ENCODE measurements at places on chromosomes 4 and X.

GRCh38 chrX:92231391-92231790 lies 452.2 kb downstream of the PCDH11X start:
- DNase-seq, result no peak

GRCh38 chr4:75391489-75392166 lies 122.6 kb downstream of the RCHY1 start:
- no peak for DNase-seq

DNA sequence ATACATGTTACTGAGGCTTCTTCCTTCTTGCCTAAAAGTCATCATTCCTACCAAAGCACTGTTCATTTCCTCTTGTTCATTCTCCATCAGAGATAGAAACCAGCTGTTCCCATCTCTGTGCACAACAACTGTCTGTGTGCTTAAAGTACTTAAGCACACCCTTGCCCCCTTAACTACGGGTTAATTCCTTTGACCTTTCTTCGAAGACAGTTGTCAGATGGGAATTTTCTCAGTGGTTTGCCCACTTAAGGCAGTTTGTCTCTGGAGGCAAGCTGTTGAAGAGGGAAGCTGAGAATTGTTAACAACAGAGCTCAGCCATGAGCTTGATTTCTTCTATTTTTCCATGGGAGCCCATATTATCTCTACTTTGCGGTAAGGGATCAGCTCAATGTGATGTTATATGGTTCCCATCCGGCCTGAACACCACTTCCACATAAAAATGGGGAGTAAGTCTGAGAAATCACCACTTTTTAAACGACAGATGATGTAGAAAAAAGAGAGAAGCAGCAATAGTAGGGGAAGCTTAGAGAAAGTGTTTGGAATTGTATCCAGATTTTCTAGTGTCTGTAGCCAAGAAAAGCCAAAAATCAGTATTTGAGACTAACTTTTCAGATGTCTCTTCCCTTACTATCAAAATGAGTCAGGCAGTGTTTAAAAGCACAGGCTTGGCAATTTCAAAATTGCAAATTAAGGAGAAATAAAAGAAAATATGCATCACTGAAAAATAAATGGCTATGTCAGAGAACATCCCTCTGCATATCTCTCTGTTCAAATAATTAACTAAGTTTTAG lies 194.4 kb downstream of the SLIT2 start:
- no peak for DNase-seq

DNA sequence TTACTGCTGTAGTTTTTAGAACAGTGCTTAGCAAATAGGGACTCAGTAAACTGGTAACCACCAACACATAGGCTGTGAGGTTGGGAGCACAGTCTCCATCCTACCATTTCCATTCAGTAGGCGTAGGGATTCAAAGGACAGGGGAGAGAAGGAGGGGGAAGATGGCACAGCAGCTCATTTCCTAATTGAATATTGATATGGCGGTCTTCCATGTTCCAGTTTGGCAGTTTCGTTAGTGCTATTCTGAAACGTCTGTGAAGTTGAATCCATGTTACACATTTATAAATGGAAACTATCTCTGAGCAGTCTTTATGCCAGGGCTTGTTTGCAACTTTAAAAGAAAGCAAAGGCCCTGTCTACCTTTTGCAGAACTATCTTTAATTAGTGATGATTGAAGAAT lies 105.5 kb downstream of the PARM1 start:
- DNase-seq, result no peak

DNA sequence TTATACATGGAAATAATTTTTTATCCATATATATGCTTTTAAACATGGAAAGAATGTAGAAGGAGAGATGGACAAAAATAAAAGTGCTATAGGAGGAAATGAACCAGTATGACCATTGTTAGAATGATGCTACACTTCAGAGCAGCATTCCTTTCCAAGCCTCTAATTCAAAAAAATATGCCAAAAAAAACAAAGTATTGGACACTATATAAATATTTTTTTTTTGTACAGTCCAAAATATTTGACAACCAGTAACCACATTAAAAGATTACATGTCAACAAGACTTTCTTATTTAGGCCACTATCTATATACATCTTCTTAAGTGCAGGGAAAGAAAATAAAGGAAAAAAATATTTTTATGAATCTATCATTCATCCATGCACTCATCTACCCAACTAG lies 198.6 kb downstream of the LRBA start:
- DNase-seq, result no peak

GRCh38 chr4:152109531-152110509 lies 349.0 kb upstream of the GATB start:
- DNase-seq, result no peak

DNA sequence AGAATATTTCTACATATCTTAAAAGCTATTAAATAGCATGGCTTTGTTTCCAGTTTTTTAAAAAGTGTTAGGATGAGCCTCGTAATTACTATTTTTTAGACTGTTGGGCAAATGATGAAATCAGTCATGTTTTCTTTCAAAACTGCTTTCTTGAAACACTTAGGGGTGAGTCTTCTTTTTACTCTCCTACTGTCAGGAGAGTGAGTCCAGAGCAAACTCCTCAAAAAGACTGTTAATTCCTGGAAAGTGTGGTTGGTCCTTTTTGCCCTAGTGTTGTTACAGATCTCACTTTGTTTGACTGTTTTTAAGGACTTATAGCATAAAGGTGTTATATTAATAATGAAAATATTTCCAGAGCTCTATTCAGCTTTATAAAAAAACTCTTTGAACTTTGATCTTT lies 6.3 kb downstream of the GSTCD start:
- no peak for DNase-seq

DNA sequence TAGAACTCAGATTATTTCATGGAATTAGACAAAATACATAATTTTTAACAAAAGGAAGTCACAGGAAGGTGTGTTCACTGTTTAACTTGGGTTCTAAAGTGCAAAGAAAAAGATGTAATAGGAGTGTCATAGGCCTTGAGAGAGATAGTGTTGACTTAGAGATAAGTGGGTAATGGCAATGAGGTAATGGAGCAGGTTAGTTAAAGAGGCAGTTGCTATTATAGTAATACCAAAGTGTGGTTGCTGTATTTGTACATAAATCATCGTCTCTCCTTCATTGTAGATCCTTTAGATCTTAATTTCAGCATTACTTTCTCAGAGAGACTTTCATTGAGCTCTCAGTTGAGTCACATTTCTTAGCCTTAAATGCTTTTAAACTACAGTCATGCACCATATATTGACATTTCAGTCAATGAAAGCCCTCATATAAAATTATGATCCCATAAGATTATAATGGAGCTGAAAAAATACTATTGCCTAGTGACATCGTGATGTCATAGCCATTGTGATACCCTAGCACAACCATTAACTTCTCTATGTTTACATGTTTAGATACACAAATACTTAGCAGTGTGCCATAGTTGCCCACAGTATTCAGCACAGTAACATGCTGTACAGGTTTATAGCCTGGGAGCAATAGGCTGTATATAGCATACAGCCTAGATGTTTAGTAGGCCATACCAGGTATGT lies 245.4 kb downstream of the ADGRL3 start:
- DNase-seq, result no peak

DNA sequence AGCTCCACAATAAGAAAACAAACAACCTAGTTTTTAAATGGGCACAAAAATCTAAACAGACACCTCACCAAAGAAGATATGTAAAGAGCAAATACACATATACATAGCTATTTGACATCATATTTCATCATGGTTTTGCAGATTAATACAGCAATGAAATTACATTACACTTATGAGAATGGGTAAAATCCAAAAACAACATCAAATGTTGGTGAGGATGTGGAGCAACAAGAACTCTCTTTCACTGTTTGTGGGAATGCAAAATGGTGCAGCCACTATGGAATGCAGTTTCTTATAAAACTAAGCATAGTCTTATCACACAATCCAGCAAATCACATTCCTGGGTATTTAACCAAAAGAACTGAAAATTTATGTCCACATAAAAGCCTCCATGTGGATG lies 25.0 kb downstream of the TLR6 start:
- DNase-seq, result no peak

DNA sequence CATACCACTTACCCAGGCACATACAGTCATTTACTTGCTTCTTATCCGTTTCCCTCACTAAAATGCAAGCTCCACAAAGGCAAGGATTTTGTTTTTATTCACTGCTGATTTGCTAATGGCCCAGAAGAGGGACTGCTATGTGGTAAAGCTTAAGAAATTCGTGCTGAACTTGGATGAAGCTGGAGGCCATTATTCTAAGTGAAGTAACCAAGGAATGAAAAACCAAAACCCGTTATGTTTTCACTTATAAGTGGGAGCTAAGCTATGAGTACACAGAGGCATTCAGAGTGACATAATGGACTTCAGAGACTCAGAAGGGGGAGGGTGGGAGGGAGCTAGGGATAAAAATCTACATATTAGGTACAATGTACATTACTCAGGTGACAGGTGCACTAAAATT lies 47.2 kb downstream of the RAB33B start:
- no peak for DNase-seq

- no peak for DNase-seq
Measured at GRCh38 chrX:28549838-28550237, 37.4 kb upstream of the IL1RAPL1 start.

DNA sequence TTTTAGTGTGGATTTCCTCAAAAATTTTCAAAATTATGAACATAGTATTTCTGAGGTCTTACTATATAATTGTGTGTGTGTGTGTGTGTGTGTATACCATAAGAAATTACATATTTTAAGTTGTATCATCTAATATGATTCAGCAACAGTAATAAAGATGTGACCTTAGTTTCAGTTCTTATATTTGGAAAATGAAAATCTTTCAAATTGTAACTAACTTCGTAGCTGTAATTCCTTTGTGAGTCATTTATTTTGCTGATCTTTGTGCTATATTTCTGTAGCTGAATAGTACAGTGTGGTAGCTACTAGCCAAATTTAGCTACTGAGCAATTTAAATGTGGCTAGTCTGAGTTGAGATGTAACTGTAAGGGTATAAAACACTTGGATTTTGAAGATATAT lies 116.4 kb downstream of the RAP1GDS1 start:
- DNase-seq, result no peak

DNA sequence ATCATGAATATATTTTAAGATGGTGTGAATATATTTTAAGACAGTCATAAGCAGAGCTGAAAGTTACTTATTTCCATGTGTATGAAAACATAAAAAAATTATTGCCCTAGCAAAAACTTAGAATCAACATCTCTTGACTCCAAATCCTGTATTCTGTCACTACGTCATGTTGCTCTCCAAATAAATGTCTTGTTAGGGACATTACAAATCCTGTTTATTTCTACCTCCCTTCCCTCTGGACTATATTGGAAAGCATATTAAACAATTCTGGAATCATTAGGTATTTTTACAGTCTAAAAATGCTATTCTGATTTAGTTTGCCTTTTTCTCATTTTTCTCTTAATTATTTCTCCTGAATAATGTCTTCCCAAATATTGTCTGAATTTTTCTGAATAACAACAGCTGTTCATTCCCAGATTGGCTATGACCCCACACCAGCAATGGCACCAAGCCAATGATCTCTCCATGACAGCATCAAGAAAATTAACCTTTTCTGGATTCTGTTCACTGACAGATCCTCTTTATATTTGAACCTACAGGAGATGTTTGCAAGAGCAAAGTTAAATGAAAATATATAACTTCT lies 523.1 kb downstream of the IQCM start:
- no peak for DNase-seq

- DNase-seq, result no peak
Measured at GRCh38 chrX:30819080-30819479, 70.0 kb downstream of the TAB3 start.

GRCh38 chr4:154877110-154877760 lies 96.2 kb downstream of the RBM46 start:
- no peak for DNase-seq

DNA sequence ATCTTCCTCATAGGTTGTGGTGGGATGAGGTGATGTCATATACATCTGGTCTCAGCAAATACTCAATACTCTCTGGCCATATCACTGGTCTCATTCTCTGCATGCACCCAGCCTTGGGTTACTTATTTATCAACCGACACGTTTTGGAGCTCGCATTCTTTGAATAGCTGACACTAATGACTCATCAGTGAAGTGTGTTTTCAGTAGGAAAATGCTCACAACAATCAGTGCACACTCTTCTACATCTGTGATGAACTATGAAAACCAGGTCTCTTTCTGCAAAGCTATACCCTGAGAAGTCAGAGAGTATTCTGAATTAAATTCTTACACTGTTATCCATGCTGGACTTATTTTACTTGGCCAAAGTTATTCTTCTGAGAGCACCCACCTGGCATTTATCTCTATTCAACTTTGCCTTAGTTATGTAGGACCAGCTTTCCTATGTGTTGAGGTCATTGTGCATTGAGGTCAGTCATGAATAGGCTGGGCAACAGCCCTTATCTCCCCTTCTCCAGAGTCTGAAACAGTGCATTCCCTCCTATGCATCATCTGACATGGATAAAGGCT lies 58.7 kb upstream of the DHX15 start:
- DNase-seq, result no peak

DNA sequence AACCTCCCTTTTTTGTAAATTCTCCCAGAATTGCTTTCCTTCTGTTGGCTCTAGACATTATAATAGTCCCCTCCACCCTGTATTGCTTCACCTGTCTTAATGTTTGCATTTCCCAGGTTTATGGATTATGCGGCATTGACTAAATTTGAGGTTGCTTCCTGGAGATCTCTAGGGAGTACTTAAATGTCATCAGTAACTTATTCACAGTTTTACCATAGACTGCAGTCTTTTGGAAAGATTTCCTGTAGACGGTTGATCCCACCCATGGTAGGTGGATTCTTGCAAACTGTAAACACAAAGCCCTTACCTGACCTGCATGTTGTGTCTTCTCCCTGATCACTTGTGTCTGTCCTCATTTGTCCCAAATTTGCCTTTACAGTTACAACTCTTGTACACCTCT lies 6.2 kb upstream of the NOX1 start:
- DNase-seq, result no peak

GRCh38 chrX:17788439-17788838 lies 51.1 kb downstream of the SCML1 start:
- DNase-seq, result peak; percentile 60

GRCh38 chrX:119391279-119391678 lies 7.9 kb upstream of the SLC25A43 start:
- DNase-seq, result peak; percentile 42

GRCh38 chr4:163331629-163332376 lies 593 bp downstream of the NPY1R start:
- DNase-seq, result peak; percentile 3

- DNase-seq, result no peak
Measured at GRCh38 chrX:154317391-154317995, 21.9 kb downstream of the TKTL1 start.

GRCh38 chr4:99054428-99054994 lies 34.1 kb downstream of the ADH5 start:
- DNase-seq, result no peak

All from suppressor macrophage (primary cell).